Renal cortical epithelial cell (primary cell): ENCODE measurements at places on chromosomes 6 and 20.

- no peak for DNase-seq
These were observed 53.1 kb upstream of the FAM83D start for GRCh38 chr20:38873050-38873581.

- no peak for DNase-seq
These were observed 45.9 kb upstream of the EMILIN3 start for GRCh38 chr20:41412324-41413120.

DNA sequence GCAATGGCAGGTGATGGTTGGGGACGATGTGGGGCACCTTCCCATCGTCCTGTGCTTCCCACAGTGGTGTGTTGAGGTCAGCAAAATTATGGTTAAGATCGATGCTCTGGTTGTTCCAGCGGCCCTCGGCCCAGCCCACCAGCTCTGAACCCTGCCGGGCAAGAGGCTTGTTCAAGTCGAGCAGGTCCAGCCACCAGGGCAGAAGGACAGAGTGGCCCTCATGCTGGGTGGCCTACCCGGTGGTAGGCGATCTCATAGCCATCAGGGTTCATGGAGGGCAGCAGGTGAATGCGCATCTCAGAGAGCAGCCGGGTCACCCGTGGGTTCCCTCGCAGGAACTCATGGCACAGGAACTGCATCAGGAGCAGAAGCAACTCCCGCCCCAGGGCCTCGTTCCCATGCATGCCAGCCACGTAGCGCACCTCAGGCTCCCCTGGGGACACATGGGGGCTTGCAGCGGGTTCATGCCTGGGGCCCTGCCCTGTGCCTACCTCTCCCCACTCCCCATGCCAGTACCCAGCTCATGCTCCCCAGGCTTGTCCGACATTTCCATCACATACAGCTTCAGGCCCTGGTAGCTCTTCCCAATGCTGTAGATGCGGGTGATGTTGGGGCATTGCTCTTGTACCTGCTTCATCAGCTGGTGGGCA lies 4.3 kb downstream of the CPXM1 start:
- no peak for DNase-seq

DNA sequence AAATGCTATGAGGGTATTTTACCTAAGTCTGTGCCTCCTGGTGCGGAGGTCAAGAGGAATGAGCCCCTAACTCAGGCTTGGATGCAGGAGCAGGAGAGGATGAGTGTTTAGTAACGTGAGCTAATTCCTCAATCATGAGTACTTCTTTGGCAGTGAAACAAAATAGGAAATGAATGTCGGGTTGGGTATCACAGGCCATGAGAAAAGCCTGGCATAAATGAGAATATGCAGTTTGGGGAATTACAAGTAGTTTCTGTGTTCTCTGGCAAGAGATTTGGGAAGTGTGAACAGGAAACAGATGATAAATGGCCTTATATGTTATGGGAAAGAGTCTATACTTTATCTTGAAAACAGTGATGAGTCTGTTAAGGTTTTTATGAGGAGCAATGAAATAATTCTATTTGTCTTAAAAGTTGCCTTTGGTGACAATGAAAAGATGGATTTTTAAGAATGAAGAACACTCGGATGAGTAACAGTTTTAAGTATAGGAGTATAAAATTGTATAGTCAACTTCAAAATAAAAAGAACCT lies 59.0 kb upstream of the RNF146 start:
- no peak for DNase-seq
